Suppressor macrophage treated with lipopolysaccharide for 1 hour (primary cell): ENCODE measurements at places on chromosomes 3 and 15.

GRCh38 chr15:100623301-100623700 lies 20.9 kb downstream of the ASB7 start:
- peak; percentile 57 for DNase-seq

GRCh38 chr15:45777781-45778180 lies 143.0 kb downstream of the SQOR start:
- no peak for DNase-seq

DNA sequence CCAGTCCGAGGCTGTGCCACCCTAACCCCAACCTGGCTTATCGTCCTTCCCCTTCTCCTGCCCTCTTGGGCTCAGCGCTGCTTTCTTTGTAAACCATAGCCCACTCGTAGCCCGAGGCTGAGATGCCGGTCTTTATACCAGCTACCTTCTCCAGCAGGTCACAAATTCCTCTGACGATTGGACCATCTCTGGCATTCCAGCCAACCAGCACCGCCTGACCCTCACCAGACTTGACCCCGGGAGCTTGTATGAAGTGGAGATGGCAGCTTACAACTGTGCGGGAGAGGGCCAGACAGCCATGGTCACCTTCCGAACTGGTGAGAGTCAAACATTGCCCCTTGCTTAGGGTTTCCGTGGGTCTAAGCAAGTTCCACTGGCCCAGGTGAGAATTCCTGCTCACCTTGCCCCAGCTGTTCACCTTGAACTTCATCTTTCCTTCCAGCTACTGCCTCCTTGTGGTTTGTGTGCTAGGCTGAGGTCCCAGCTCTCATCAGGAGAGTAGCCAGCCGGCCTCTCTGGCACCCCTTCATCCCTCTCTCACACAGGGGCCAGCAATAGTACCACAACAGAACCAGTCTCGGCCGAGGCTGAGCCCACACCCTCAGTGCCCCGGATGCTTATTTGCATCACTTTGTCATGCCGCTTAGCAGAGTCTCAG lies 66.7 kb downstream of the BOC start:
- DNase-seq, result no peak

GRCh38 chr15:96574782-96575181 lies 244.3 kb downstream of the NR2F2 start:
- DNase-seq, result no peak

DNA sequence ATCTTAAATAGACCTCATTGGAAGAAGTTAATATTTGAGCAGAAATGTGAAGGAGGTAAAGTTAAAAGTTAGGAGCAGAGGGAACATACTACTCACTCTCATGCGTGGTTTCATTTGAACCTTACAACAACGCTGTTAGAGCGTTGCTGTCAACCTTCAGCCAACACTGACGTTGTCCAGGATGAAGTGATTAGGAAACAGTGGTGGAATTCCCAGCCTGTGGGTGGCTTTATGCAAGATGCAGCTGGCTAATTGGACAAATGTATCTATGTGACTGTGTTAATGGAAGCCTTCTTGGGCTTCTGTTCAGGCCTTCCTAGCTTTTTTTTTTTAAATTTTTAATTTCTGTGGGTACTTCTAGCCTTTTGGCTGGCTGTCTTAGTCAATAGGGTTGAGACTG lies 40.5 kb downstream of the PTPRG start:
- DNase-seq, result no peak

GRCh38 chr3:72354486-72354885 lies 493.8 kb downstream of the SHQ1 start:
- DNase-seq, result no peak

- no peak for DNase-seq
These were observed 161.3 kb upstream of the CBLB start for GRCh38 chr3:106029954-106030626.

- DNase-seq, result peak; percentile 72
These were observed 6.3 kb upstream of the CDC25A start for GRCh38 chr3:48194446-48195071.

- no peak for DNase-seq
These were observed 34.6 kb downstream of the EPHB3 start for GRCh38 chr3:184596233-184596632.

DNA sequence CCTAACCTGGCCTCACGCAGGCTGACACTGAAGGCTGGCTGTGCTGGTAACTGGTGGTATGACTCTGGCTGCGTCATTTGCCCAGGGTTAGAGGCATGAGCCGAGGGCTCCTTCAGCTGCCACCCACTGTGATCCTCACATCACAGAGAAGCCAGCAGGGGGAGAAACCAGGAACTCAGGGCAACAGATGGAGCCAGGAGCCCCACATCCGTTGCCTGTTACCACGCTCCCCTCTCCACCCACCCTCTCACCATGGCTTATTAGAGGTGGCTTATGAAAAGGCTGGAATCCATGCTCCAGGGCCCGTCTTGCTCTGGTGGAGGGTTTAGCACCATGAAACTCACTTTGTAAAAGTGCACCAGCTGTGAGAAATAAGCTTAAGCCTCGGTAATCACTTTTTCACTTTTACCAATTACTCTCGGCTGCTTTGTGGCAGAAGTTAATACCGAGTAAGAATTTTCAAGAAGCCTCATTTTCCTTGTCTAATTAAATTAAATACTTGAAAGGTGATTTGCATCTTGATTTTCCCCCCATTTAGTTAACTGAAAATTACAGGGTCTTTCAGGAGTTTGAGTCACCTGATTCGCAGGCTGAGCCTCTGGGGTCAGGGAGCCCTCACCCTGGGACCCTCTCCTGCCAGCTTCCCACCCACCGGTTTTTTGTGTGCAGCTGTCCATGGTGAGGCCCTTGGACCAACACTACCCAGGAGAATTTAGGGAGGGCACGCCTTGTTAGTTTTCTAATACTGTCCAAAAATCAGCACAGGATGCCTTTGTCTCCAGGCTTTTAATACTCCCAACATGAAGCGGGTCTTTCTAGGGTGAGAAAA lies 60.9 kb downstream of the ASB7 start:
- no peak for DNase-seq

DNA sequence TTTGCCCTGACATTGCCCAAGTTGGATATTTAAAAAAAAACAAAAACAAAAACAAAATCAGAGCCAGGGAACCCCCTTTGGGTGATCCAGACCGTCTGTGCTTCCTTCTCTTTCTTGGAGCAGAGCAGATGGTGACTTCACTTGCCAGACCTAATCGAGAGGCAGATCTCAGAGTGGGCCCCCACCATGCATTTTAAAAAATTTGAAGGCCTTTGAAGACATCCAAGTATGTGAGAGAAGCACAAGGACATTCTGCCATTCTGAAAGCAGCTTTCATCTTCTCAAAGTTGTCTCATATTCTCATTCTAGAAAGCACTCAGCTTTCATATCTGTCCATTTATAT lies 93.3 kb downstream of the SV2B start:
- DNase-seq, result no peak

GRCh38 chr3:12686096-12686495 lies 22.2 kb upstream of the RAF1 start:
- no peak for DNase-seq
